ENCODE measurements at places on chromosomes 6 and 20. TPM values are rescaled to one million over a fixed set of nuclear protein-coding genes. Genes with fewer than 3 reads are reported as not detected.
A peak's percentile ranks its signal among the peaks of the same experiment; 100 is the strongest.

Gene SYTL3
- 6.0 TPM for total RNA-seq

DNA sequence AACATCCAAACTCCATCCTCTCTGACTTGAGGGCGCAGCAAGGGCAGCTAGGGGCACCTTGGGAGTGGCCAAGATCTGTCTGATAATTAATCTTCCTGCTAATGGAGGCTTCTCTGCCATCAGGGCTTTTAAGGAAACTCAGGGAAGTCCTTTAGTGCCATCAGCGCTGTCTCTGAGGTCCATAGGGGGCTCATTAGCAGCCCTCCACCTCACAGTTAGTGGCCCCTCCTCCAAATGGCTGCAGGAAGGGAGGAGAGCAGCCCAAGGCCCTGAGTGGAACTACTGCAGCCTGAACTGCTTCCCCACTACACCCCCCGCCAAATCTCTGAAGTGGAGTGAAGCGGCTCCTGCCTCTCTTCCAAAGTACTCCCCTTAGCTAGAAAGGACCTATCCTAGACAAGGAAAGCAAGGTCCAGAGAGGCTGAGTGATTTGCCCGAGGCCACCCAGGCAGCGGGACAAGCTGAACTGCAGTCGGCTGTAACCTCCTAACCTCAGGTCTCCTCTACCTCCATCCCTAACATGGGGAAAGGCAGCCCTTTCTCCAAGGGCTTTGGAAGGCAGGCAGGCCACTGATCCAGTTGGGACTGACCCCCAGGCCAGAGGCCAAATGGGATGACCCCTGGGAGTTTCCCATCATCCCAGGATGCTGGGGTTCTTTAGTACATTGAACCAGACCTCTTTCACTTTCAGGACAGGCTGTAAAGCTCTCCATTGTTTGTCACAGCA lies 39.5 kb upstream of the ZFAND3 start:
- H3K4me1 ChIP-seq = peaks cover 19% of the 10 kb centered on the region
- no peak for DNase-seq
- H3K36me3 ChIP-seq = no peaks in the 10 kb centered on the region
- no peak overlapping the region for H3K27ac ChIP-seq

DNA sequence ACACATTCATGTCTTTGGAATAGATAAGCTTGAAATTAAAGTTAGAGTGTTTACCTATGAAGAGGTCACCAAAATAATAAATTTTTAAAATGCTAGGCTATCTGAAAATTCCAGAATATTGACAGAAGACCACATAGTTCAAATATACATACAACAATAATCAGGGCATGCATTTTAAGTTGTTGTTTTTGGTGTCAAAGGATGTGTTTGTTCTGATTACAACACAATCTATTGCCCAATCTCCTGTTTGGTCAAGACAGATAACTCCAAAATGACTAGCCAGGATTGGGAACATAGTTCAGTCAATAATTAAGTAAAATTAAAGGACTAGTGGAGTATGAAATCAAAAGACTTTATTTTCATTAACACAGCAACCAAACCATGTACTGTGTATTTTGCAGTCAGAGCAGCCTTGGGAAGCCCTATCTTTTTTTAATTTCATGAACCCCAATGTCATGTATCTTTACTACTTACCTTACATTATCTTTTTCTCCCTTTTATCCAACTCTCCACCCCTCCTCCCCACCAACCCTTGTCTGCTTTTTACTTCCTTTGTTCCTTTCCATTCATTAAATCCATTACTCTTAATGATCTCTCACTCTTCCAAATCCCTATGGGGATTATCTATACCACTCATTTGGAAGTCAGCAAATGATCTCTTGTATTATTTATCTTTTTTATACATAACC lies 111.2 kb downstream of the CDK19 start:
- H3K4me3 ChIP-seq = no peak overlapping the region
- no peaks in the 10 kb centered on the region for H3K27me3 ChIP-seq
- H3K36me3 ChIP-seq = peaks cover 11% of the 10 kb centered on the region
- peaks cover 7% of the 10 kb centered on the region for H3K4me1 ChIP-seq

GRCh38 chr6:159829526-159829925 lies 29.4 kb downstream of the PNLDC1 start:
- H3K27me3 ChIP-seq = peaks cover 9% of the 10 kb centered on the region
- H3K4me1 ChIP-seq = peaks cover 18% of the 10 kb centered on the region
- peak overlapping the region; percentile 1 for H3K4me3 ChIP-seq
- H3K27ac ChIP-seq = no peak overlapping the region
- H3K36me3 ChIP-seq = no peaks in the 10 kb centered on the region

DNA sequence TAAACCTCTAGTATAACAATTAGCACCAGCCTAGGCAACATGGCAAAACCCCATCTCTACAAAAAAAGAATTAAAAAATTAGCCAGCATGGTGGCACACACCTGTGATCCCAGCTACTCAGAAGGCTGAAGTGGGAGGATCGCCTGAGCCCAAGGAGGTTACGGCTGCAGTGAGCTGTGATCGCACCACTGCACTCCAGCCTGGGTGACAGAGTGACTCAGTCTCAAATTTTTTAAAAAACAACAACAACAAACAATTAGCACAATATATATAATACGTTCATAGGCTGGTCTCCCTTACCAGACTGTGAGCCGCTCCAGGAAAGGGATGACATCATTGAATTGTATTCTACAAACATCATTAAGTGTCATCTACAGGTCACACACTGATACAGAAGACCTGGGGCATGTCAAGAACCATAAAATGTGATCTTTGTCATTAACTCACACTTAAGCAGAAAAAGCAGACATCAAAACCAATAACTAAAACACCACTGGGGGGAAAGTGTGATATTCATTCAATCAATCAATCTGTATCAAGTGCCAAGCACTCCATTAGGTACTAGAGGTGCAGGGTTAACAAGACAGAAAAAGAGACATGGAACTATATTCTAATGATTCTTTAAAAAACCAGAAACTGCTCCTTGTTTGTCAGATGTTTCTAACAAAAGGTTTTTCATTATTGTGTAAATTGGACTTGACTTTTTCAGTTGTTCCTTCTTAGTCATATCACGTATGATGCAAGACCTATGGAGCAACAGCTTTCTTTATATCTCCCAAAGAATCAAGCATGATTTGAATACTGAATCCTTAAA lies 17.8 kb downstream of the MAP3K5 start:
- peaks cover 12% of the 10 kb centered on the region for H3K36me3 ChIP-seq
- H3K27me3 ChIP-seq = no peaks in the 10 kb centered on the region
- peaks cover 59% of the 10 kb centered on the region for H3K4me1 ChIP-seq

DNA sequence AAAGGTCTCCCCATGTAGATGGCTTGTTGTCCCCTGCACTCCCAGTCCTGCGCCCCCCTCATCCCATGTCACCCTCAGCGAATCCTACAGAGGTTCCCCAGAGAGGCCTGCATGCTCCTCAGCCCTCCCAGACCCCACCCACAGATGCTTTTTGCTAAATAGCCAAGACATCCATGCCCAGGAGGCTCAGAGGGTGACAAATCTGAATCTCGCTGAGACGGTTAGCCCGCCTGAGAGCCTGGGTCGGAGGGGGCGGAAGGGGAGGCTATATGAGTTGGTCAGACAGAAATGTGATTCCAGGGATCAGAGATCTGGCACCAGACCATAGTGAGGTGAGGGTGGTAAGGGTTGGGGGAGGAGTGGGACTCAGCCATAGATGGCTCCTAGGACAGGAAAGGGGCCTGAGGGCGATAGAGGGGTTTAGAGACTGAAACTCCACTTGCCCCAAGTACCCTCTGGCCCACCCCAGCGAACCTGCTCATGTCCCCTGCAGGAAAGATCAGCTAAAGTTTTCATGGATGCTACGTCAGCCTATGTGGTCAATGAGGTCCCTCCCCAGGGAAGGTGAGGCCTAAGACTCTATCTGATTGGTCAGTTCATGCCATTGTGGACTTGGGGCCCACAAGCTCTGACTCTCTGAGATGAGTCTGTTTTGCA lies 33.2 kb downstream of the TFEB start:
- H3K4me1 ChIP-seq = peaks cover 96% of the 10 kb centered on the region
- peak overlapping the region; percentile 7 for H3K4me3 ChIP-seq
- no peaks in the 10 kb centered on the region for H3K27me3 ChIP-seq
- peak overlapping the region; percentile 68 for H3K27ac ChIP-seq
- H3K36me3 ChIP-seq = peaks cover 65% of the 10 kb centered on the region

GRCh38 chr6:91691449-91691848 lies 1104.6 kb upstream of the MAP3K7 start:
- no peak for DNase-seq
- no peaks in the 10 kb centered on the region for H3K4me1 ChIP-seq
- H3K27ac ChIP-seq = no peak overlapping the region
- H3K4me3 ChIP-seq = no peak overlapping the region
- no peaks in the 10 kb centered on the region for H3K36me3 ChIP-seq
- no peaks in the 10 kb centered on the region for H3K27me3 ChIP-seq

Gene CTNNBL1
- 110 TPM for total RNA-seq

- no peak for DNase-seq
- peak overlapping the region; percentile 89 for H3K27ac ChIP-seq
- peaks cover 21% of the 10 kb centered on the region for H3K36me3 ChIP-seq
- H3K27me3 ChIP-seq = no peaks in the 10 kb centered on the region
- peaks cover 43% of the 10 kb centered on the region for H3K4me1 ChIP-seq
- no peak overlapping the region for H3K4me3 ChIP-seq
These were observed 51.5 kb downstream of the PREX1 start for GRCh38 chr20:48776306-48776705.

- H3K27ac ChIP-seq = no peak overlapping the region
- H3K27me3 ChIP-seq = no peaks in the 10 kb centered on the region
- H3K4me1 ChIP-seq = no peaks in the 10 kb centered on the region
- no peak overlapping the region for H3K4me3 ChIP-seq
These were observed 39.7 kb upstream of the HTR1B start for GRCh38 chr6:77502981-77503380.

Gene BEND3
- total RNA-seq = 3.5 TPM

Gene SPEF1
- not detected for total RNA-seq

GRCh38 chr6:34447386-34447785 lies 18.5 kb upstream of the PACSIN1 start:
- no peak overlapping the region for H3K27ac ChIP-seq
- no peak overlapping the region for H3K4me3 ChIP-seq
- H3K27me3 ChIP-seq = no peaks in the 10 kb centered on the region
- no peaks in the 10 kb centered on the region for H3K36me3 ChIP-seq

GRCh38 chr20:6699921-6700562 lies 67.4 kb upstream of the BMP2 start:
- no peak overlapping the region for H3K27ac ChIP-seq
- no peaks in the 10 kb centered on the region for H3K27me3 ChIP-seq
- DNase-seq = no peak
- no peak overlapping the region for H3K4me3 ChIP-seq
- no peaks in the 10 kb centered on the region for H3K4me1 ChIP-seq

Gene CNR1
- total RNA-seq = 4.4 TPM

- no peak overlapping the region for H3K27ac ChIP-seq
- no peaks in the 10 kb centered on the region for H3K4me1 ChIP-seq
- no peak overlapping the region for H3K4me3 ChIP-seq
These were observed 29.9 kb upstream of the MTRF1L start for GRCh38 chr6:153032255-153032882.

Gene DUSP15
- total RNA-seq = 26.9 TPM

Gene BFSP1
- 0.10 TPM for total RNA-seq

DNA sequence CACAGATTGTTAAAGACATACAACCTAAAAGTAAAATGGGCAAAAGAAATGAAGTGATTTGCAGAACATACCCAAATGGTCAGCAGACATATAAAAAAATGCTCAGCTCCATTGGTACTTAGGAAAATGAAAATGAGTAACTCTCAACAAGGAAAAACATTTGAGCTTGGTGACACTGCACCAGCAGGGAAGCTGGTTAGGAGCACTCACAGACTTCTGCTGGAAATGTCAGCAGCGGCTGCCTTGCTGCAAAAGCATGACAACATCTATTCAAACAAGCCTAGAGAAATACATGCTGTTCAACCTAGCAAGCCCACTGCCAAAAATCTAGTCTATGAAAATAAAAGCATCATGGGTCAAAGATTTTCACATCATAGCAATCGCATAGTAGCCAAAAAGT lies 99.0 kb upstream of the FOXQ1 start:
- H3K4me3 ChIP-seq = no peak overlapping the region
- H3K36me3 ChIP-seq = no peaks in the 10 kb centered on the region
- no peak for DNase-seq
- peaks cover 8% of the 10 kb centered on the region for H3K27me3 ChIP-seq
- no peak overlapping the region for H3K27ac ChIP-seq

DNA sequence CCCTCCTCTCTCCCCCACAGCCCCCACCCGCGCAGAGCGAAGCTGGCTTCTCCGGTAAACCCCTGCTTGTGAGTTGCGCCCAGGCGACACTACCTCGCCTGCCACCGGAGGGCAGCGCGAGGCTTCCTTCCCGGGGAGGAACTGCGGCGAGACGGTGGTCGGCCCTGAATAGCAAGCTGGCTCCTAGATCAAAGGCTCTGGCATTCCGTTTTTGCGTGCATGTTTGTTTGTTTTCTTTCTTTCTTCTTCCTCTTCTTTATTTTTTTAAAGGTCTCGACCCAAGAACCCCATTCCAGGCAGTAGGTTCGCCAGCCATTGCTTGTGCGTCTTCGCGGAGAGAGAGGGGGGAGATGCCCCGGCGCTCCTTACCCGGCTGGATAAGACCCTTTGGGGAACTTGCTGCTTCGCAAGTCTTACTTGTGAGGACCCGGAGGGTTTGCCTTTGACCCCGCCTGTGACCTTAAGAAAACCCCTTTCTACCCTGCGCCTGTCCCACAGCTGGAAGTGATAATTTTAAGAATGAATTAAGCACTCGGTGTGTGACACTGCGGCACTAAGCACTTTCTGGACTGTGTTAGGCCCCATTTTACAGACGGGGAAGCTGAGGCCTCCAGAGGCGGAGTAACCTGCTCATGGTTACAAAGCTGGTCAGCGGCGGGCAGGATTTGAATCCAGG lies 92.7 kb upstream of the SIRPA start:
- peaks cover 25% of the 10 kb centered on the region for H3K4me1 ChIP-seq
- H3K4me3 ChIP-seq = peak overlapping the region; percentile 85
- no peaks in the 10 kb centered on the region for H3K36me3 ChIP-seq
- H3K27ac ChIP-seq = peak overlapping the region; percentile 76

Gene TMEM181
- total RNA-seq = 7.1 TPM

DNA sequence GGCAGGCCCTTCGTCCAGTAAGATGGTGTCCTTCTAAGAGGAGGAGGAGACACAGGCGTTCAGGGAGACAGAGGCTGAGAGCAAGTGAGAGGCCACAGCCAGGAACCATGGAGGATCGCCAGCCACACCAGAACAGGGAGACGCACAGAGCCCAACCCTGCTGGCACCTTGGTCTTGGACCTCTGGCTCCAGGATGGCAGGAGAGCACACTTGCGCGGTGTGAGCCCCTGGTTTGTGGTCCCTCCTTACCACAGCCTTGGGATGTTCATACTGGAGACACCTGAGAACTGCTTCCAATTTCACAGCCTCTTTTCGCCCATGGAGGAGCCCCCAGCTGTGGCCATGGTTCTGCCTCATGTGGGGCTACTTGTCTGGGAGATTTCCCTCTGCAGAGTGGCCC lies 222.4 kb downstream of the DLL1 start:
- peaks cover 7% of the 10 kb centered on the region for H3K27me3 ChIP-seq
- H3K27ac ChIP-seq = no peak overlapping the region
- no peaks in the 10 kb centered on the region for H3K4me1 ChIP-seq
- no peak overlapping the region for H3K4me3 ChIP-seq

Gene BTN1A1
- total RNA-seq = 0.46 TPM

GRCh38 chr6:147733686-147734085 lies 225.2 kb downstream of the SAMD5 start:
- no peak overlapping the region for H3K4me3 ChIP-seq
- H3K36me3 ChIP-seq = no peaks in the 10 kb centered on the region
- H3K27ac ChIP-seq = no peak overlapping the region
- no peaks in the 10 kb centered on the region for H3K27me3 ChIP-seq
- H3K4me1 ChIP-seq = no peaks in the 10 kb centered on the region

Gene OR2H2
- not detected for total RNA-seq

Gene THEMIS
- total RNA-seq = not detected

Gene KIZ
- 18.0 TPM for total RNA-seq

Gene BEND6
- not detected for total RNA-seq

GRCh38 chr6:20409427-20409971 lies 7.8 kb downstream of the E2F3 start:
- H3K27ac ChIP-seq = peak overlapping the region; percentile 90
- H3K36me3 ChIP-seq = peaks cover 14% of the 10 kb centered on the region
- no peak for DNase-seq
- no peaks in the 10 kb centered on the region for H3K27me3 ChIP-seq
